Stomach (tissue), 19 donors: ENCODE measurements at places on chromosomes 6 and 20. TPM values are rescaled to one million over a fixed set of nuclear protein-coding genes. Genes with fewer than 3 reads are reported as not detected.

DNA sequence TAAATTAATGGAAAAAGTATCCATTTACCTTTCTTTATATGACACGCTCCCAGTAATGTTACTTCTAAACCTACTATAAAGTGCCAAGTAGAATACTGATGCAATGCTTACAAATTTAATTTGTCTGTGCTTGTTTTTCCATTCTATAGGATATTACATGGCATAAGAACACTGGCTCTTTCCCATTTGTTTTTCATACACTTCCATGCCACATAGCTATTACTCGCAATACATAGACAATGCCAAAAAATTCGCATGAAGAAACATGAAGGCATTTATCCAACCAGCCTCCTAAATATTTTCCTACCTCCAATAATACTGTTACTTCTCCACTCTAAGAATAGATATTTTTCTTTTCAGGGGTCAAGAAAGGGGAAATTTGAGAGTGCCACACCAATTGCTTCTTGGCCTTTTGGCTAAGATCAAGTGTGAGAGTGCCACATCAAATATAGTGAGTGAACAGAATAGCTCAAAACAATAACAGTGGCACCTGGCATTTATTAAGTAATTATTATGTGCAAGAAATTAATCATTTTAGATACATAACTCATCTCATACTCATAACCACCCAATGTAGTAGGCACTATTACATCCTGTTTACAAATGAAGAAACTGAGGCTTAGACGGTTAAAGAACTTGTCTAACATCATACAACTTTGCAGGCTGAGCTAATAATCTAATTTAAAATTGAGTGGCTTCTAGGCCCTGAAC, 845 bp upstream of the DST start:
- H3K4me3 ChIP-seq, result no peak overlapping the region
- peak overlapping the region; percentile 4 for H3K27ac ChIP-seq

Gene SLC4A11
- total RNA-seq, result 5.8 TPM

DNA sequence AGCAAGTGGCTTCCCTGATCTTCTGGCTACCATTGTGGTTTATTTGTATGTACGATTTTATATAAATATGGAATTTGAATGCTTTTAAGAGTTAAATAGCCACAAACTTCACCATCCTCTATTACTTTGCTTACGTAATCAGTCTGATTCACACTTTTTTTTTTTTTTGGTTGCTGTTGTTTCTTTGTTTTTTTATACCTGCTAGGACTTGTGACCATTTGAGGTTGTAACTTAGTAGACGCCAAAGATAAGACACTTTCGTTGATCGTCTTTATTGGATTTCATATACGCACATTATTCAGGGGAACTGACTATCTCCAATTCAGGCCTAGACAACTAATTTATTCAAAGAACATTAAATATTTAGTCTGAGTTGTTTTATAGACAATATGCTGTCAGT, 559.0 kb downstream of the CBLN4 start:
- H3K4me3 ChIP-seq, result no peak overlapping the region
- H3K36me3 ChIP-seq, result no peaks in the 10 kb centered on the region
- H3K27ac ChIP-seq, result no peak overlapping the region
- H3K27me3 ChIP-seq, result no peaks in the 10 kb centered on the region
- DNase-seq, result no peak
- H3K4me1 ChIP-seq, result no peaks in the 10 kb centered on the region

DNA sequence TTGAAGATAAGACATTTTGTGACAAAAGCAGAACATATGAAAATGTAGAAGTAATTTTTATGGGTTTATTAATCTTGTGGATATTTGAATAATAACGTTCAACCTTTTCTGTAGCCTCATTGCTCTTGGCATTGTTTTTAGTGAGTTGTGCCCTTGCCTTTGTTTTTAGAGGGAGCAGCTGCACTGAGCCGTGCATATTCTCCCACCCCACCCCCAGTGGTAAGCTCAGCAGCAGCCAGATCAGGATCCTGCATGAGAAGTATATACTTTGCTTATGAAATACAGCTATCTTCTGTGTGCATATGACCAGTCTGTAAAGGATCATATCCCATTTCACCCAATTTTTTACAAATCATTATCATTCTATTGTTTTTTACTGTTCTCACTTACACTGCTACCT, 184.2 kb downstream of the COL9A1 start:
- H3K4me3 ChIP-seq, result no peak overlapping the region
- no peak overlapping the region for H3K27ac ChIP-seq
- no peak for DNase-seq
- H3K4me1 ChIP-seq, result no peaks in the 10 kb centered on the region
- H3K27me3 ChIP-seq, result no peaks in the 10 kb centered on the region
- no peaks in the 10 kb centered on the region for H3K36me3 ChIP-seq

Gene UNC5CL
- 80.3 TPM for total RNA-seq

Gene PHACTR3
- total RNA-seq, result not detected

Gene SLC17A2
- not detected for total RNA-seq
